ENCODE measurements at places on chromosomes 3 and 15.
A peak's percentile ranks its signal among the peaks of the same experiment; 100 is the strongest.

DNA sequence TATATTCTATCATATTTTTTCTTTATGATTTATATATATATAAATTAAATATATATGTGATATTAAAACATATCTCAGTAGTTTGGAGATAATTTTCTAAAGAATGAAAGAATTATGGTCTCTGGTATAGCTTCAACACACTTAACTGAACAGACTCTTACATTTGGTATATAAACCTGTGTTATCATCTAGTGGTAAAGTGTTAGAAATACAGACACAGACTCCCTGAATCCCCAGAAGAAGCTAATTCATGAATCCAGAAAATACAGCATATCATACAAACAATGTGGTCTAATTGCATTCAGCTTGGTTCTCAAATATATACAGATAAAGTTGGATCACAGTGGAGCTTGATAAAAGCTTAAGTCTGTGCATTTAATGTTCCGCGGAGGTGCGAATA, 1100.4 kb downstream of the ROBO2 start:
- DNase-seq = no peak

DNA sequence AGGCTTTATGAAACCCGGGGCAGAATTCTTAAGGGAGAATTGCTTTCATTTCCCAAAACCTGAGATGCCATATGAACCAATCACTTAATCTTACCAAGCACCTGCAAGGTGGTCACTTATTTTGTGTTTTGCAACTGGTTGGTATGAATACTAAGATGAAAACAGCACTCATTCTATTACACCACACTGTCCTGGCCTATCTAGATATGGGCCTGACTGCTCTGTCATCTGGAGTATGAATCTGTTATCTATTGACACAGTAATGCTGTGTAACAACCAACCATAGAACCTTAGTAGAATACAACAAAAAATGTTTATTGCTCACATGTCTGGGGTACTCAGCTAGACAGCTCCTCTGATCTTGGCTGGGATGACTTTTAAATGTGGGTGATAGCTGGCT, 74.8 kb downstream of the TMEM266 start:
- no peak for DNase-seq

DNA sequence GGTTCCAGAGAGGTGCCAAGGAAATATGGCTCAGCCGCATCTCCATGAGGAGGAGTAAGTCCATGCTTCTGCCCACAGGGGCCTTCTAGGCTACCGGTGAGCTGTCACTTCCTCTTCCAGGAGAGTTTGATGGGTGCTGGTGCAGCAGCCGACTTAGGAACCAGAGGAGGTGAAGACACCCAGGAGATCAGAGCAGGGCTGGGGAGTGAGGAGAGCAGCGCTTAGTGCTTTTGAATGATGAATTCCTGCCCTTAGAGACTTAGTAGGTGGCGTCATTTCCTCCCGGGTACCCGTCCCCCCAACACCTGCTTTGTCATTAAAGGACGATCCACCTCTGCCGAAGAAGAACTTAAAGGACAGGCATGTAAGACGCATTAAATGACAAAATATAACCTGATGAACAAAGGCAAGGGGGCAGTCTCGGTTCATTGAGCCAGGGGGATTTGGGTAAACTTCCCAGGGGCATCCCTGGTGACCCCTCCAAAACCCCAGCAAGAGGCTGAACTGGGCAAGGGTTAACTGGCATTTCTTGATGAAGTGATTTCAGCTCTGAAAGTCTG, 67.6 kb downstream of the HES1 start:
- DNase-seq = no peak

DNA sequence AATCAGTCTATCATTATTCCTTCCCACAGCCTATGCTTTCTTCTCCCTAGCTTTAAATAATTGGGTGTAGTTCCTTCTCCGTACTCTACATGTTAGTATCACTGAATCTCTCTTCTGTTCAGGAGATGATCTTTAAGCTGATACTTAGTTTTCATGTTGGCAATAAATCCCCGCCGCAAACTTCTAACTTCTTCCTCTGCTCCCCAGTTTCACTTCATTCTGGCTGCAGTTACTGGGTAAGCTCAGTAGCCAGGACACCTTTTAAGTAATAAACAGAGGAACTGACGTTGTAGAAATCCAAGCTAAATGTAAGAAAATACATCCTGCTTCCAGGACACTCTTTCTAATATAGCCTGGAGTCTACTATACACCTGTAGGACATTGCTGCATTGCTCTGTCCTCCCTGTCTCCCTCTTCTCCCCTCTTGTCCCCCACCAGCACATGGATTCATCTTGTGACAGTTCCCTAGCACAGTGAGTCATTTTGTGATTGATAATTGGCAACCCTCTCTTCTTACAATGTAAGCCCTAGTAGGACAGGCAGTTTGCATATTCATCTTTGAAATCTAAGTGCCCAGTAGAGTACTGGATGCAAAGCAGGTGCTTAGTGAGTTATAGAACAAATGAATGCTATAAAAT, 598.2 kb downstream of the UNC13C start:
- no peak for DNase-seq

DNA sequence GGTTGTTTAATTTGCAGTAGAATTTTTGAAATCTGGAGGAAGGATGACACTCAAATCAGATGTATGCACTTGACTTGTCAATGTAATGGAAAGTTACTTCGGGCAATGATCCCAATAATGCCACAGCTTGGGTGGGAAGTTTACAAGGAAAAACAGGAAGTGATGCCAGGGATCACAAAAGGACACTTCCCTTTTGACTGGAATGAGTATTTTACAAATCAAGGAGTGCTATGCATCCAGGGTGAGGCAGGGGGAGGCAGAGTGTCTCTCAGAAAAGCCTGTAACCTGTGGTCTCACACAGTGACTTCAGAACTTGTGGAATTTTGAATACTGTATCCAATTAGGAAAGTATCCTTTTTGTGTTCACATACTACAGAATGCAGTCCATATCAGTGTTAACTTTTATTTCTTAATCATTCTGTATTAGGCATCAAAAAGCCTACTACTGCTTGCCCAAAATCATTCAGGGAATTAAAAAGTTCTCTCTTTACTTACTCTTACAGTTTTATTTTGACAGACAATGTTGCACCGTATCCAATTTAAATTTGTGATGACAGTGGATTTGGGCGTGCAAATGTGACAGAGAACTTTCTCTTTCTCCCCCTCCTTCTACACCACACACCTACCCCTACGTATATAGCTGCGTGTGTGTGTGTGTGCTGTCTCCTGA, 445.1 kb downstream of the MECOM start:
- DNase-seq = peak; percentile 67

GRCh38 chr3:106204160-106204868, 335.5 kb upstream of the CBLB start:
- DNase-seq = no peak

DNA sequence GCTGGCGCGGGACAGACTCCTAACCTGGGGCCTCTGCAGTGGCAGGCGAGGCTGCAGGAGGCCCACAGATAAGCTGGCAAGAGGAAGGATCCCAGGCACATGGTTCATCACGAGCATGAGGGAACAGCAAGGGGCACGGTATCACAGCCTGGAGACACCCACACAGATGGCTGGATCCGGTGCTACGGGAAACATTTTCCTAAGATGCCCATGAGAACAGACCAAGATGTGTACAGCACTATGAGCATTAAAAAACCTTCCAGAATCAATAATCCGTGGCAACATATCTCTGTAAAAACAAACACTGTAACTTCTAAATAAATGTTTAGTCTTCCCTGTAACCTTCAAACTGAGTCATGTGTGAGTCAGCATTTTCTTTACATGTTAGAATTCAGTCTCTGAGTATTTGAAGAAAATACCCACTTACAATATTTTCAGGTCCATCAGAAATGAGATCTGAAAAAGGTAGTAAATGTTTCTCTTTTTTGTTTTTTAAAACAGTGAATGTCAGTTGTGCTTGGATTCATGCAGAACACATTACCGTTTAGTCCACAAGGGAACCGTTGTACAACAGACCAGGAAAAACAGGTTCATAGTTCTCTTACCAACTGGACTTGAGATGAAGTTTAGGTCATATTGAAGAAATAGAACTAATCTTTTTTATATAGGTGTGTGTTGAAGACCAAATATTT, 75.9 kb downstream of the BOC start:
- DNase-seq = no peak

GRCh38 chr3:53579636-53580035, 85.2 kb downstream of the CACNA1D start:
- DNase-seq = no peak

DNA sequence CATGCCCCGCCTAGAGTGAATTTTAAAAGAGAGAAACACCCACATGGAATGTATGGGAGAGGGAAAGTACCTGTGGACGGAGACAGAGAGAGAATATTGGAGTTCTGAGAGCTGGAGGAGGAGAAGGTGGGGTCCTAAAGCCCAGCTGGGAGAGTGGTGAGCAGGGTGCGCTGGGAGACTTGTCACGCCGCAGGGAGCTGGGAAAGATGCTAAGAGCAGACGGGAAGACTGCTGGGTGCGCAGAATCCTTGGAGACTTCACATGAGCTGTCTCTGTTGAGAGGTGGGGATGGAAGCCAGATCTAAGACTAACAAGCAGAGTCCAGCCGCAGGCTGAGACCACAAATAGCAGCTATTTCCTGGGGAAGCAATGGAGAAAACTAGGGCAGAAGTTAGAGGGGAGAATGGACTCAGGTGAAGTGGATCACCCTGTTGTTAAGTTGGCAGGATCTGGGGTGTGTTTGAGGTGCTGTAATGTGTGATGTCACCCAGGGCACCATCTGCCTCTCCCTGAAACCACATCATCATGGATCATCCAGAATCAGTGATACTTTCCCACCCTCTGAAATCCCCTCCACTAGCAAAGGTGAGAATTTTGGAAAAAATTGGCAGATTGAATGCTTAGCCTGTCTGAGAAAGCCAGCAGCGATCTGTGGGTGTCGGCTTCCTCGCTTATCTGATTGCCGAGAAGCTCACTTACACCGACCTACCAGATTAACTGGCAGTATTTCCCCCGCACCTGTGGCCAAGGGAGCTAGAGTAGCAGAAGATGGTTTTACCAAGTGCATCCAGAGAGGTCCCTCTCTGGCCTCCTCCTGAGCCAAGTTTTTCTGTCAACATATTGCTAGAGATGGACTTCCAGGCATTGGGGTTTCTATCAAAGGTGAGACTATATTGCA, 174.8 kb upstream of the BHLHE40 start:
- DNase-seq = no peak

GRCh38 chr3:10747341-10747740, 68.7 kb upstream of the SLC6A11 start:
- no peak for DNase-seq

GRCh38 chr15:48250640-48251076, 44.6 kb downstream of the SLC12A1 start:
- peak; percentile 69 for DNase-seq

DNA sequence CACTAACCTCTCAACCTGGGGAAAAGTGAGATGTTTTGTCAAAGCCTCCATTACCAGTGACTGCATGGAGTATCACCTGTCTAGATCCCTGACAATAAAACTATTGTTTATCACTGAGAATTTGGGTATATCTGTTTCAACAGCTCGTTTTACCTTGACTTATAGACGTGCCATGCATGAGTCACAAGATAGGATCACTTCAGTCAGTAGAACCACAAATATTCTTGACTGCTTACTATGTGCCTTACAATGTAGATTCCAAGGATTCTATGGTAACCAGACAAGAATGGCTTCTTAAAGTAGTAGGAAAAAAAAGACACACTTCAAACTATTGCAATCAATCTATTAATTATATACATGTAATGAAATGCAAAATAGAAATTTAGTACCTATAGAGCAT, 55.7 kb upstream of the GRM7 start:
- no peak for DNase-seq

- DNase-seq = peak; percentile 57
Measured at GRCh38 chr3:183385698-183386613, 42.5 kb downstream of the MCF2L2 start.

GRCh38 chr15:92006186-92007028, 152.9 kb downstream of the SLCO3A1 start:
- no peak for DNase-seq

DNA sequence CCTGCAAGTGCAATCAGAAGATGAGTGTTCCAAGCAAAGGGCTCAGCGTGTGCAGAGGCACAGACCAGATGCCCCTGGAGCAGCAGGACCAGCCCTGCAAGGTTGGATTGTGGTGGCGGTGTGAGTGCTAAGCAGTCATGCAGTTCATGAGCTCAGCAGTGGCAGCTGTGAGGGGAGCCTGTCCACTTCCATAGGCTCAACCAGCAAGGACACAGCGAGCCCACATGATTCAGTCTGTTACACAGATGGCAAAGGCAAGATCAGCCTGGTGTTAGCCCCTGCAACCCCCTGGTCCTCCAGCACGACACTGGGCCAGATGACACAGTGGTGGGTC, 95.9 kb upstream of the PRR23E start:
- no peak for DNase-seq

GRCh38 chr3:185488465-185488864, 10.4 kb downstream of the TMEM41A start:
- DNase-seq = no peak

DNA sequence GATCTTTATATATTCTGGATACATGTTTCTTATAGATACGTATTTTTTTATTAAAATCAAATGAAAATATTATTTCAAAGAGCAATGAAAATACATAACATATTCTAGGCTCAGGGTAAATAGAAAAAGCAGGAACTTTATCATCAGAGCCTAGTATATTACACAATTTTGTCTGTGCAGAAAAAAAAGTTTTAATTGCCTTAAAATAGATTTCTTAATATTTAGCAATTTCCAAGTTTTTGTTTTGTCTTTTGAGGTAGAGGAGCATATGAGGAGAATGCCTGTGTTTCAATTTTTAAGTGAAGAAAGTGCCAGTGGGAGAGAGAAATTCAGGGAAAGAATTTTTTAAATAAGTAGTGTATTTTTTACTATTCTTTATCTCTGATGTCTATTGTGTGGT, 10.5 kb downstream of the CAPN7 start:
- DNase-seq = no peak

DNA sequence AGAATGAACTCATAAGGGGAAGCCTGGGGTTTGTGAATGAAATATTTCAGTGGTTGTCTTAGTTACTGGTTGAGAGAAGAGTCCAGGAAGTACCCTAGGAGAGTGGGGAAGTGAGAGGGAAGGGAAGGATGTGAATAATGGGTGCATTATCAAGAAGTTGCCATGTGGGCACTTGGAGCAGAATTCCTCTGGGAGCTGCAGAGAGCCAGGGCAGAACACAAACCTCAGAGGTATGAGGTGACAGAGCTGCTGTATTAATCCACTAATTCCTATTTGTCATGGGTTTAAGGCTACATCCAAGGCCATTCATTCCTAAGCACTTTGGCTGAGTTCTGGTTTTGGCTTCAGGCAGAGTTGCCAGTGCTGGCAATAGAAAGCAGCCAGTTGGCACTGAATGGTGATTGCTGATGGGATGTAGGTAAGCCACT, 29.0 kb downstream of the NDUFB4 start:
- no peak for DNase-seq

All from right forelimb (tissue), 1 donor.